A549 treated with CORT108297 at 1 μM for 4 hours (cell line): ENCODE measurements at places on chromosomes 7 and 10. TPM values are rescaled to one million over a fixed set of nuclear protein-coding genes. Genes with fewer than 3 reads are reported as not detected.

Gene C10orf62
- total RNA-seq = 0.10 TPM in 1 of 5 replicates, not detected in the others

Gene CYP3A4
- total RNA-seq = 0.05 TPM in 1 of 5 replicates, not detected in the others

Gene GPR15LG
- not detected in 5 replicates for total RNA-seq

Gene TMEM176A
- total RNA-seq = not detected in 5 replicates

Gene XRCC2
- total RNA-seq = 3.7 to 6.3 TPM (median 5.4 TPM) in 5 replicates

Gene ZNF425
- 0.97 to 1.5 TPM (median 0.98 TPM) in 5 replicates for total RNA-seq

Gene PTPN20
- 3.8 to 5.4 TPM (median 4.3 TPM) in 5 replicates for total RNA-seq

Gene C7orf57
- 0.14 to 0.57 TPM (median 0.21 TPM) in 5 replicates for total RNA-seq

Gene TFEC
- 0.01 TPM in 1 of 5 replicates, not detected in the others for total RNA-seq

Gene SPDYE1
- total RNA-seq = not detected in 5 replicates

Gene CRYGN
- not detected in 5 replicates for total RNA-seq

Gene CNPY1
- not detected in 5 replicates for total RNA-seq

Gene ANXA11
- 142 to 213 TPM (median 209 TPM) in 5 replicates for total RNA-seq

Gene GNGT1
- total RNA-seq = not detected in 5 replicates

Gene BTBD16
- total RNA-seq = 0.35 to 0.82 TPM (median 0.64 TPM) in 5 replicates

Gene STRA8
- total RNA-seq = not detected in 5 replicates

Gene CYP2C19
- not detected in 5 replicates for total RNA-seq

Gene TAS2R4
- total RNA-seq = 0.08 to 0.21 TPM (median 0.13 TPM) in 5 replicates

Gene SUFU
- total RNA-seq = 5.2 to 7.9 TPM (median 7.2 TPM) in 5 replicates

Gene SPDYE5
- not detected in 5 replicates for total RNA-seq

Gene AFAP1L2
- 21.0 to 29.6 TPM (median 27.0 TPM) in 5 replicates for total RNA-seq

Gene NUTM2E
- total RNA-seq = 0.27 to 0.53 TPM (median 0.36 TPM) in 5 replicates

Gene PLCE1
- total RNA-seq = 4.3 to 5.8 TPM (median 5.2 TPM) in 5 replicates

Gene TIMM23
- 147 to 159 TPM (median 154 TPM) in 5 replicates for total RNA-seq

Gene GPR158
- 0.03 to 0.05 TPM (median 0.04 TPM) in 4 of 5 replicates, not detected in the other for total RNA-seq

Gene SFRP5
- total RNA-seq = 1.2 to 2.8 TPM (median 2.4 TPM) in 5 replicates

Gene PTN
- not detected in 5 replicates for total RNA-seq

Gene PTF1A
- total RNA-seq = not detected in 5 replicates

Gene KIFBP
- total RNA-seq = 35.4 to 47.8 TPM (median 39.8 TPM) in 5 replicates

Gene TES
- total RNA-seq = 46.0 to 63.2 TPM (median 52.5 TPM) in 5 replicates
